Activated T-helper 17 cell treated with anti-CD3 and anti-CD28 coated beads, Interleukin-2, amount 50 U/mL, for 72 hours (primary cell): ENCODE measurements at places on chromosomes 1 and 21. TPM values are rescaled to one million over a fixed set of nuclear protein-coding genes. Genes with fewer than 3 reads are reported as not detected.

- ATAC-seq, result no peak
Measured at GRCh38 chr1:29736582-29737188, 500.4 kb downstream of the PTPRU start.

- ATAC-seq, result no peak
Measured at GRCh38 chr1:225580238-225581099, 72.5 kb downstream of the ENAH start.

DNA sequence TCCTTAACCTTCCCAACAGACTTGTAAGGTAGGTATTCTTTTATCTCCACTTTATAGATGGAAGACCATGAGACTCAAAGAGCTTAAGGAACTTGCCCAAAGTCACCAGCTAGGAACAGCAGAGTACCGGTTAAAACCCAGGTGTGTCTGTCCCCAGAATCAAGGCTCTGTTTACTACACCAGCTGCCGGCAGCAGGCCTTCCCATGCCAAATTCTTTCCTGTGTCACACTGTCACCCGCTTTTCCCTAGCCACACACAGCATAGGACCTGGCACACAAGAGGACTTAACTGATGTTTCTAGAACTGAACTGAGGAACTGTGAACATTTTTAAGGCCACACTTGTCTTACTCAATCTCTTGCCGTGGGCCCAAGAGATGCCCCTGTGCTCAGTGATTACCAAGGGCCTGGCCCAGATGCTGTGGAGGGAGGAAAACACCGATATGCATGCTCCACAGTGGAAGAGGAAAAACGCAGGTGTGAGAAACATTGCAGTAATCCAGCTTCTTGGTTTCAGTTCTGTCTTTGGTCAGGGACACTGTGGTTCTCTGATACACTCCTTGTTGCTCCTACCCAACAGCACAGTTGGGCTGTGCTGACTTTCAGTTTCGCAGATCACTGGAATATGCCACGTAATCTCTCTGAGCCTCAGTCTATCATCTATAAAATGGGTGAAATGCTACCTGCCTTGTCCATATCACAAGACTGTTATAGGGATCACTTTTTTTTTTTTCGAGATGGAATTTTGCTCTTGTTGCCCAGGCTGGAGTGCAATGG is 13.9 kb upstream of the LY9 start:
- ATAC-seq, result peak; percentile 98

DNA sequence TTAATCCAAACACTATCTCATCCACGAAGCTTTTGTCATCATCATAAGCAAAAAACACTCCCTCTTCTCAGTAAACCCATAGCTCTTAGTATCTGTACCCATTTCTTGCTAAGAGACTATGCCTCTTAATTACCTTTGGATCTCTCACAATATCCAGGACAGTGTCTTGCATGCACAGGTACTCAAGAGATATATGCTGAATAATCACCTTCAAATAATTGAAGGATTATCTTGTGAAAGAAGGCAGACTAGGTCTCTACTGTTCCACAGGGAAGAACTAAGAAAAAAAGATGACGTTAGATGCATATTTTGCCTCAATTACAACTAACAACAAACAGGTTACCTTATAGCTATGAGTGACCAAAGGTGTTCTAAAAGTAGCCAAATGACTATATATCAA is 11.5 kb downstream of the FOXJ3 start:
- ATAC-seq, result no peak

DNA sequence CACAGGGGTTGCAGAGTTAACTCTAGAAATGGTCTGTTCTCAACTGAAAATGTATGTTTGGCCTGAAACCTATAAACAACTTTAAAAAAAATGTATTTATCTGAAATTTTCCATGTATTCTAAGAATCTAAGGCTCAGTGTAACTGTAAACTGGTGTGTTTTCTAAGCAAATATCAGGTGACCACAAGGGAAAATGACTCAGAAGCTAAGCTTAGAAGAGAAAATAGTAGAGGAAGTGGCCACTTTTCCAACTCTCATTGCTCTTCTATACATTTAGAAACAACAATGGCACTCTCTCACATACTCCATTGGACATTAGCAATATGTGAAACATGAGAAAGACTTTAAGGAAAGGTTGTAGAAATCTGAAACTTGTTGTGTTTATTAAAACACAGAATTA is 7.5 kb downstream of the TNFSF18 start:
- ATAC-seq, result no peak

GRCh38 chr1:2115008-2115641 is 64.9 kb downstream of the PRKCZ start:
- no peak for ATAC-seq

- ATAC-seq, result no peak
Measured at GRCh38 chr1:90114521-90115141, 119.7 kb downstream of the ZNF326 start.

DNA sequence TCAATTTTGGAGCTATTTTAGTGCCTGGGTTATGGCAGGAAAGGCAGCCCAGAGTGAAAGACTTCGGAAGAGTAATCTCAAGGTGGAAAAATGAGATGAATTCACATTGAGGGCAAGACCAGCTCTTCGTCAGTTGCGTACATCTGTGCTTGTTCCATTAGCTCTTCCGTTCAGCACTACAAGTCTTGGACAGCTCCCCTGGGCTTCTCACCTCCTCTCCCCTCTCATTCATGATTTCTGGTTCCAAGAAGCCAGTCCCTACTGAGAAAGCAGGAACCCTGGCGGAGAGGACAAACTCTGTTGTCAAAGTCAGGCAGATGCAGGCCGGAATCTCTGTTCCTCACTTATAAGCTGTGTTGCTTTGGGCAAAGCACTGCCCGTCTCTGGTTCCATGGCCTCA is 76.5 kb downstream of the ACTL8 start:
- ATAC-seq, result no peak

DNA sequence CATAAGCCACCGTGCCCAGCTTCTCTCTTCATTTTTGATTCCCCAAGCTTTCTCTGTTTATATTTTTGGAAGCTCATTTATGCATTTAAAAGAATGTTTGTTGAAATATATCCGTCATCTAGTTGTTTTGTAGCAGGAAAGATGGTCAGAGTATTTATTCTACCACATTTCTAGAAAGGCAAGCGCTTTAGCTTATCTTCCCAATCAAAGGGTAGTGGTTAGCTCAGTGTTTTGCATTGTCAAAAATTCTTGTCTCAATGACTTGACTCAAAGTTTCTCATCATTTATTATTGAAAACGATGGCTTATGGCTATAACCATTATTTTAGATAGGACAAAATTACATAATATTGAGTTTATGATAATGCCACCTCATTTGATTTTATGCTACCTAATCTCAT is 116.1 kb upstream of the ZP4 start:
- no peak for ATAC-seq

DNA sequence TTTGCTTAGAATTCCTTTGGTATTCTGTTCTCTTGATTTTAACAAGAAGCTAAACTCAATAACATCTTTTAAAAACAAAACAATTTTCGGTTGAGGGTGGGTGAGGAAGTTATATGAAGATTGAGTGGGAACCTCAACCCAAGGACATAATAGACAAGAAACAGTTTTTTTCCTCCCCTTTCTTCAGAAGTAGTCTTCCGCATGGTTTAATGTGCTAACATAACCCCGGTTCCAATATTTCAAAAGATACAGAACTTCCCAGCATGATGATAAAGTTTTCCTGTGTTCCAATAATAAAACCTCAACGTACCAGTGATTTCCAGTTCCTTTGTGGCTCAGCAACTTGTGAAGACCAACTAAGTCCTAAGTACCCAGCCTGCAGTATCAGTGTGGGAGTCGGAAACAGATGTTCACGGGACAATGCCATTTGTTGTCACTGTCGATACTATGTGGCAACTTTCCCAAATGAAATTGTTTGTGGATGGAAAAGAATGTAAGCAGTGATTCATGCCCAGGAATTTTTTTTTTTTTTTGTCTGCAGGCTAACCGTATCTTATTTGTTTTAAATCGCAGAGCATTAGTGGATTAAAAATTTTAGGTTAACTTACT is 48.5 kb downstream of the NR5A2 start:
- no peak for ATAC-seq

DNA sequence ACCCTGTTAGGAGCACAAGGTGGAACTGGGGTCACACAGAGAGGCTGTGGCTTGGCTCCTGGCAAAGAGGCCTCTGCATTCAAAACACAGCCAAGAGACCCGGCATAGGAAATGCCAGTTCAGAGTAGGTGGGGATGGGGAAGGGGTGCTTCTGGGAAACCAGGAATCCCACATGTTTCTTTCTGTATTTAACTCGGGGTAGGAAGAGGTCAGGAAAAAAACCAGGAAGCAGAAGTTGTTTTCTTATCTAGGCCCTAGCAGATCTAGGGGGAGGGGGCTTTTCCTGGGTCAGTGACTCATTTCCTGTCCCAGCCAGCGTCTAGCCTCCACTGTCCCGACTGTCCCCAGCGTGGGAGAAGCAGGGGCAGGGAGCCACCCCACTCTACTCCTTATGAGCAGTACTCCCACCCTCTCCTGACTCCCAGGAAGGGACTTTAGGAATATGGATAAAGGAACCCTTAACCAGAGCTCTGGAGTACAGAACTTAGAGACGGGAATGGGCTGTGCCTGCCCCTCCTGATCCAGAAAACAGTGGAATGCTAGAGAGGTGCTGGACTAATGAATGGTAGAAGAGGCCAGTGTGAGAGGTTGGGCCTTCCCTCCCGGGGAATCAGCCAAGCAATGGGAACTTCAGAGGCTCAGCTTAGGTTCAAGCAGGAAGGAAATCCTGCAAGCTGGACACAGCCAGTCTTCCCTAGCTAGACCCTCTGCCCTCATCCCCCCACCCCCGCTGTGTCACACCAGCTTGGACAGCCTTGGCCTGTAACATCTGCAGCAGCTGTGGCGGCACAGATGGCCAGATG is 5.7 kb downstream of the FHL3 start:
- ATAC-seq, result peak; percentile 33

DNA sequence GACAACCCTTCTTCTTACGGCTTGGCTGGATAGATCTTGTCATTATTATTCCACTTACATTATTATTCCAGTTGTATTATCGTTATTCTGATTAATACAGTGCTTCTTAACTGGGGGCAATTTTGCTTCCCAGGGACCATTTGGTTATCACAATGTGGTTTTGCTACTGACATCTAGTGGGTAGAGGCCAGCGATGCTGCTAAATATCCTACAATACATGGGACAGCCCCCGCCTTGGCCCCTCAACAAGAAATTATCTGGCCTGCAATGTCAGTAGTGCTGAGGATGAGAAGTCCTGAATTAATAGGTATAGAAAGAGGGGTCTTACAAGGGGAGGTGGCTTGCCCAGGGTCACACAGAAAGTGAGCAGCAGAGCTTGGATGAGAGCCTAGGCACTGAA is 105.6 kb downstream of the PTPRU start:
- no peak for ATAC-seq

DNA sequence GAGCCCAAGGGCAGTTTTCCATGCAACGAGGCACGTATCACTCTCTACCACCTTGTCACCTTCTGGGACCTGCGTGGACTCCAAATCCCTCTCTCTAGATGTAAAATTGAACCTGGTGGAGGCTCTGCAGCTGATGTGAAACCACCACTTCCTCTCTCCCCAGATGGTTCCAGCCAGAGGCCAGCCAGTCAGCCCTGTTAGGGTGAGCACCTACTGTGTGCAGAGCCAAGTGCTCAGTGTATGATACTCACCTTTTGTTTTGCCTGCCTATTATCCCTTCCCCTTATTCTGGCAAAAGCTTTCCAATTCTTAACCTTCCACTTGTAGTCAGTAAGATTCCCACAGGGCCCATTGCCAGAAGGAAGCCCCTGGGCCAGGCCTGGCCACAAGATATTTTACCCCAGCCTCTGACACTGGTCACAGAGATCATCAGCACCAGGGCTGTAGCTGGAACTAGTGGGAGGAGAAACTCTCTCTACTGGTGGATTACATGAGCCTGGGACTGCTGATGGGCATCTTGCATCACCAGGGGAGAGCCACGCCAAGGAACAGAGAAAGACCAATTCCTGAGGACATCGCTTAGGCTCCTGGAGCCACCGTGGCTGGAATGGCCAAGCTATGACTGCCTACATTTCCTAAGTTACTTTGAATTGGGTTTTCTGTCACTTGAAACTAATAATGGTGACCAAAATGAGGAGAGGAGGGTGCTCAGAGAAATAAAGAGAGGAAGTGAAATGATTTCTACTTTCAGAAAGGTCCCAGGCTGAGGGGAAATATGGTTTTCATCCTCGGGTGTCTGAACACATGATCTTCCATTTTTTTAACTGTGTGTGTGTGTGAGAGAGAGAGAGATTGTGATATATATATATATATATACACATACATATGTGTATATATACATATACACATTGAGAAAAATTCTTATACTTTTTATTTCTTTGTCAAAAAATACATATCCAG is 26.6 kb upstream of the RD3 start:
- ATAC-seq, result no peak

DNA sequence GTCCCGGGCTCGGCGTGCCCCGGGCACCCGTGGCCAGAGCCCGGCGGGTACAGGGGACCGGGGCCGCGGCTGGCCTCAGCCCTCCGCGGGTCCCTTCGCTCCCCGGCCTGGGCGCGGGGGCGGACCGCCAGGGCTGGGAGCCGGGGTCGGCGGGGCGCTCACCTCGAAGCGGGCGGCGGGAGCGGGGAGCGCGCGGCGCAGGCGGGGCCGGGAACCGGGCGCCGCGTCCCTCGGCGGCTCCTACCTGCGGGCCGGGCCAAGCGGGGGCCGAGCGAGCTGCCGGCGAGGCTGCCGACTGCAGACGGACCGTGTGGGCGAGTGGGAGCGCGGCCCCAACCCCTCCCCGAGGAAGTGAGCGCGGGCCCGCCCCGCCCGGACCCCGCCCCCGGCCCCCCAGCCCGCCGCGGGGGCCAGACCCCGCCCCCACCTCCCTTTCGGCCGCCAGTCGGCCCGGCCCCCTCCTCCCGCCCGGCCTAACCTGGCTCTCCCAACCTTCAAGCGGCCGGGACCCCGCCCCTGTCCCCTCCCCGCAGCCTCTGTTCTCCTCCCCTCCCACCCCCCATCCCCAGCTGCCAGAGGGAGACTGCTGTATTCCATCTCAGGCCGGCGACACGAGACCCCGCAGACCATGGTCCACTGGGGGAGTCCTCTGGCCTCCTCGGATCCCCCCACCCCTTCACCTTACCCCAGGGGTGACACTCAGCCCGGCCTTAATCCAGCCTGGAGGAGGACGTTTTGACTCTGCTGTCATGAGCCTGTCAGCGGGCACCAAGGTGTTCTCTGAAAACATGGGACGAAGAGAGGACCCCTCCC is at the start of gene FHL3:
Gene FHL3, minus strand, starts transcription at position 320 of the 813 bp plus-strand sequence. CDS start 6,102 bp downstream, outside the sequence.
- peak; percentile 31 for ATAC-seq

The CAMK2N1 gene
- 0.30 TPM for total RNA-seq

The CD247 gene
- total RNA-seq, result 217 TPM

The TDRD10 gene
- total RNA-seq, result not detected

The CADM3 gene
- not detected for total RNA-seq

The TLR5 gene
- not detected for total RNA-seq

The LYST gene
- 41.2 TPM for total RNA-seq

The EPS15 gene
- total RNA-seq, result 65.4 TPM

The EVA1C gene
- total RNA-seq, result 10.0 TPM
